Nephron progenitor cell (in vitro differentiated cells): ENCODE measurements at places on chromosomes 3 and 15.

- no peak for DNase-seq
Observed at GRCh38 chr3:84299329-84299728, 659.5 kb upstream of the CADM2 start.

DNA sequence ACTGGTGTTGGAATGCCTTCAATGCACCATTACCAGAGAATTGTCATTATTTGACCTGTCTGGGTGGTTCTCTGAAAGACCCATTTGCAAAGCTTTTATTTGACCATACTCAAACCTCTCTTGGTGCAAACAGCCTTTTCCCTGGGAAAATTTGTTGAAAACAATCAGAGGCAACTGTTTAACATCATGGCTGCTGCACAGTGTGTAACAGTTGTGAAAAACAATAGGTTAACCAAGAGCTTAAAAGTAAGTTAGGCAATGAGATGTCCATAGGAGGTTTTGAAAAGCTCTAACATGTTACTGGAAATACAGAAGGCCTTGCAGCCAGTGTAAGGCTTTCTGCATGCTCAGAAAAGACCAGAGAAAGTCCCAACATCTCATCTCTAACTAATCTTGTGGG lies 18.9 kb downstream of the SPINK8 start:
- DNase-seq = no peak

DNA sequence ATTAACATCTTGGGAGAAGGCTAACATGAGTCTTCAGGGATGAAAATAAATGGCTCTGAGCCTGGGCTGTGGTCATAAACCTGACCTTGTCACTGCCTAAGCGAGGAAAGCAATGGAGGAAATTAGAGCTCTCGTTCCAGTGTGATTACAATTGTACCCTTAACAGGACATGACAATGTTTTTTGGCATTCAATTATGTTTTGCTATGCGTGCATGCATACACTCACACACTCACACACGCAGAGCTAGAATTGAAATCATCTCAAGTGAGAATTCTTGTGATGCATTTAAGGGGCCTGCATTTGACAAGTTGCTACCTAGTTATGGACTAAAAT lies 24.1 kb downstream of the ZNF80 start:
- DNase-seq = no peak

DNA sequence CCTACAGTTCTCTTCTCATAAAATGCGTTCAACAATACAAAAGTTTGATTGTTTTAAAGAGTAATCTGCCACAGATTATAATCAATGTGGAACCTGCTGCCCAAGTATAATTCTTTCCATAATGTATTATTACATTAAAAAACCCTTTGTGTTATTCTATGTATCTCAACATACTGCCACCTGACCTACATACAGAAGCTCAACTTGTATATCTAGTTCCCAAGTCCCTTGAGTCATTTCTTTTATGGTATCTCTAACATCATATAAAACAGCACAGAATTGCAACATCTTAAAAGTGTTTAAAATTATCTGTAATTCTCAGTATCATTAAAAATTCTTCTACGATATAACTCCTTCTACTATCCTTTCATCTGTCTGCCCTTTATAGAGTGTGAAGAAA lies 70.3 kb downstream of the TBL1XR1 start:
- DNase-seq = no peak

GRCh38 chr3:37491343-37491742 lies 317.0 kb upstream of the LRRFIP2 start:
- DNase-seq = no peak

DNA sequence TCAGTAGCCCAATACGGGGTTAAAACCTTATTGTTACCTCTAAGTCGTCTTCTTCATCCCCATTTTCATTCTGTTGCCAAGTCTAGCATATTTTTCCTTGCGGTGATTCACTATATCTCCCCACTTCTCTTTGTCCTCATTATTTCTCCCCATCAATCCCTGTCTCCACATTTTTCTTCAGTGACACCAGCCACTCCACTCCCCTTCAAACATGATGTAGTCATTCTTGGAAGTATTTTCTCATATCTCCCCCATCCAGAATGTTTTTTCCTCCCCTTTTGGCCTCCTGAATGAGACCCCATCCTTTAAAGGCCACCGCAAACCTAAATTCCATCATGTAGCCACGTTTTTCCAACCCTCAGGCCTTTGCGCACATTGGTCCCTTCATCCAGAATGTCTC lies 105.9 kb downstream of the TOP2B start:
- no peak for DNase-seq

- no peak for DNase-seq
Observed at GRCh38 chr3:101542957-101543356, 18.7 kb upstream of the TRMT10C start.

DNA sequence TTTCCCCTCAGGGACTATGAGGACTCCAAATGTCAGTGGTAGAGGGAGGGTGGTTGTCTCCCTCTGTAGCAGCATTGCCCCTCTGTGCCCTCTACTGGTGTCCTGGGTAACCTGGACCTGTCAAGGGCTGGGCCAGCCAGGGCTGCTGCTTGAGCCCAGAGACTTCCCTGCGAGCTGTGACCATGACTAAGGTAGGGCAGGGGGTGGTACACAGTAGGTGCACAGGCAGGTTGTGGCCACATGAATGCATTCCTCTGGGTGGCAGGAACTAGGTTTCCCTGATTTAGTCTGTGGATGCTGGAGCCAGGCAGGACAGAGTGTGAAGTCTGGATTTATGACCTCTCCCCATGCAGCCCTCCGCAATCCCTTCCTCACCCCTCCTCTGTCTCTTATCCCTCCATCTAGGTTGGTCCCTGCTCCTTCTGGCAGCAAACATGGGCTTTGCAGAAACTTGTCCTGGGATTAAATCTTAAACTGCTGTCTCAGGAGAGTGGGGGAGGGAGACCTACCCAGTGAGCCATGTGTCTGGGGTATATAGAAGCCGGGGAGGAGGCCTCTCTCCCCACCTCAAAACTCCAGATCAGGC lies 8.7 kb upstream of the SEMA3F start:
- DNase-seq = no peak

- DNase-seq = no peak
Observed at GRCh38 chr15:31573759-31574158, 247.1 kb downstream of the KLF13 start.
